ENCODE measurements at places on chromosomes 7 and 10.

GRCh38 chr7:151575410-151575809 lies 55.7 kb upstream of the RHEB start:
- no peak for DNase-seq

DNA sequence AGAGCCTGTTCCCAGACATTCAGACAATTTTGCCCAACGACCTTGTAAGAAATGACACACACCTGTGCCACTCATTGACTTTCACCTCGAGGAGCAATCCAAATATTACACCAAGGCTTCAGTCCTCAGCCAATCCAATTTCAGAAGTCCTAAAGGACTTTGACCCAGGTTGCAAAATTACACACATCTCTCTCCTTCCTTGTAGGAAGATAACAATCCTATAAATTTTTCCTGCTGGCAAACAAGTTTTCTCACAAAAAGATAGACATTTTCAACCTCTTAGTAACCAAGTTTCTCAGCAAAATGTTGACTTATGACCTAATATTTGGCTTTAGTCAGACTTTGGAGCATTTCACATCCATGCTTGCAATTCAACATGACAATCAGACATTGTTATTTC lies 745.0 kb downstream of the GRID1 start:
- no peak for DNase-seq

DNA sequence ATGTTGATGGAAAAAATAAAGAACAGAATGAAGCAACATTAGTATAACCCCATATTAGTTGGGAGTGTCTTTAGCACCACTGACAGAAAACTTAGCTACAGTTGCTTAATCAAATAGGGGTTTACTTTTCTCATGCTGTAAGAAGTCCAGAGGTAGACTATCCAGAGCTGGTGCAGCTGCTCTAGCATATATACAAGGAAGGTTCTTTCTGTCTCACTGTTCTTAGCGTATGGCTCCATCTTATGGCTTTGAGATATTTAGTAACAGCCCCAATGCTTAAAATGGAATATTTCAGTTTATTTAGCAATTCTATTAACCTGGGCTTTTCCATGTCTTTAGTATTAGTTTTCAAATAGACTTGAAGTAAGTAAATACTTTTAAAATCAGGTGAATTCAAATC lies 15.2 kb upstream of the WNT2 start:
- DNase-seq, result no peak

DNA sequence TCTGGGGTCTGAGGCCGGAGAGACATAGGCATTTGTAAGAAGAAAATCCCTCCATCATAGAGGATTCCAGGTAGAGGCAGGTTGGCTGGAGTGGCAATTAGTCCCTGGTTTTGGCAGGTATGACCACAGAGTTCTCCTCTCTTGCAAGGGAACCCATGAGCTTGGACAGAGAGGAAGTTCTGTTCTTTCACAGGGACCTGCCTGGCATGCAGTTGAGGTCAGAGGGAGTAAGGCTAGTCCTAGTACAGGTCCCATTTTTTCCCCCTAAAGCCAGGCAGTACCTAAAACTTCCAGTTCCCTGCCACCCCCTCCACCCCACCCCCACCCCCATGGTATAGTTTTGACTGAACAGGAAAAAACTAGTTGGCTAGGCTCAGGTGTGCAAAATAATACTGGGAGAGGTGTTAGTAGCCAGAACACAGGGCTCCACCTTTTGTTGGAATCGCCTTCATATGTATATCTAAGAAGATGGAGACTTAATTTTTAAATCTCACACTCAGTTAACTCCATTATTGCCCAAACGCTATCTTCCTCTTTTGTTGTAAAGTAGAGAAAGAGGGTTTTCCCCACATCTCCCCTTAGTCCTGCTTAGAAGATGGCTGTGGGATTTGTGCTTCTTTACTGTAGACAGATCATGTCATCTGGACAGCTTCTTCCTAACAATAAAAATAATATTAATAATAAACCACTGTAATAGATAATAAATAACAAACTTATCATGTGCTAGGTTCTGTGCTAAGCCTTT lies 188.1 kb downstream of the TCF7L2 start:
- no peak for DNase-seq

DNA sequence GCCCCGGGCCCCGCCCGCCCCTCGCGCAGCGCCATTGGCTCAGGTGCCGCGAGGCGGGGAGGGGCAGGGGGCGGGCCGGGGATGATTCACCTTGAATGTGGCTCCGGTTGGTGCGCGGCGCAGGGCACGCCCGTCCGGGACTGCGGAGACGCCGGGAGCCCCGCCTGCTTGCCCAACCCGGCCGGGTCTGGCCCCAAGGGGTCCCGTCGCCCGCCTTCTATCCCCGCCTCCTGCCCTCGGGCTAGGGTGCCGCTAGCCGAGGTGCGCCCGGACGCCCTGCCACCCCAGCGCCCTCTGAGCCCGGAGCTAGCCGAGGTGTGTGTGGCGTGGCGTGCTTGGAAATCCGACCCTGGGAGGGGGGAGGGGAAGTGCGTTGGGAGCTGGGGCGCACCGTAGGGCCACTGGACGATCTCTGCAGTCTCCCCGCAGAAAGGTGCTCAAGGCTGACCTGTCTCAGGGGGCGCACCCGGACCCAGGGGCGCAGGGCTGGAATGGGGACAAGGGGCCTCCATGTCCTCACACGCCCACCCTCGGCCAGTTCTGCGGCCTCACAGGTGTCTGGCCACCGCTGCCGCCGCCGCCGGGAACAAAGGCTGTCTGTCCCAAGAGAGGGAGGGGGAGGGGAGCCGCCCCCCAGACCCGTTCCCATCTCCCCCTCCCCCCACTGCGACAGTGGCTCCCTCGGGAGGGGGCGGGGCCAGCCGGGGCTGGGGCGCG lies 168.9 kb downstream of the NRF1 start:
- peak; percentile 63 for DNase-seq

- DNase-seq, result no peak
These were observed 102.4 kb upstream of the FRMD4A start for GRCh38 chr10:14433147-14433546.

- DNase-seq, result no peak
These were observed 38.5 kb downstream of the CRTAC1 start for GRCh38 chr10:97991871-97992270.

GRCh38 chr7:37208528-37208927 lies 240.1 kb downstream of the ELMO1 start:
- no peak for DNase-seq

DNA sequence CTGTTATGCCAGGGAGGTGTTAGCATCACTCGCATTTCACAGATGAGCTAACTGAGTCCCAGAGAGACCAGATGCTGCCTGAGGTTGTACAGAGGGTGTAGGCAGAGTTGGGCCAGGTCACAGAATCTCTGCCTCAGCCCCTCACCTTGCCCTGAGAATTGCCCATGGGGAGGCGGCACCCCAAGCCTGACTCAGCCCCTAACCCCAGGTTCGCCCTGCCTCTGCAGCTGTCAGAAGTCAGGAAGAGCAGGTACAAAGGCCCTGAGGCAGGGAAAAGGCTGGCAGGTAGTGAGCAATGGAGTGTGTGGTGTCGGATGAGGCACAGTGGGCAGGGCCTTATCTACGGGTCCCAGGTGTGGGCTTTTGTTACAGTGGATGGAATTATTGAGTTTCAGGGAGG lies 79.4 kb downstream of the MYL10 start:
- DNase-seq, result no peak

DNA sequence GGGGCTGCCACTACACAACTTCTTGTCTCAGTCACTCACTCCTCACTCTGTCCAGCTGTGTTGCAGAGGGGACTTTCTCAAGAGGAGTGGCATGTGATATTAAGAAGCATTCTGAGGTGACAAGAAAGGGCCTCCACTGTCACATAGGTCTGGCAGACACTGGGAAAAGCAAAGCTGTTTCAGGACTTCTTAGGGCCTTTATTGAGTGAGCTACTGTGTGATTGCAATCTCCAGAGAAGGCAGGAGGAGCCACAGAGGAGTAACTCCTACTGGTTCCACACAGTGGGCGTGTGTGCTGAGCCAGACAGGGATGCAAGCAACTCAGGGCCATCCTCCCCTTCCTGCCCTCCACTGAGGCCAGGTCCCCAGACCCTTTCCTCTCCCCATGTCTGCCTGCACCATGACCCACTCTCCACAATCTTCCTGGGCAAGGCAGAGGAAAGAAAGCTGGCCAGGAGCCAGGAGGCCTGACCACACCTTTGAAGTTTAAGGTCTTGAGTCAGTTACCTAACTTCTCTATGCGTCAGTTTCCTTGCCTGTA lies 262.0 kb upstream of the ZMIZ1 start:
- DNase-seq, result no peak

DNA sequence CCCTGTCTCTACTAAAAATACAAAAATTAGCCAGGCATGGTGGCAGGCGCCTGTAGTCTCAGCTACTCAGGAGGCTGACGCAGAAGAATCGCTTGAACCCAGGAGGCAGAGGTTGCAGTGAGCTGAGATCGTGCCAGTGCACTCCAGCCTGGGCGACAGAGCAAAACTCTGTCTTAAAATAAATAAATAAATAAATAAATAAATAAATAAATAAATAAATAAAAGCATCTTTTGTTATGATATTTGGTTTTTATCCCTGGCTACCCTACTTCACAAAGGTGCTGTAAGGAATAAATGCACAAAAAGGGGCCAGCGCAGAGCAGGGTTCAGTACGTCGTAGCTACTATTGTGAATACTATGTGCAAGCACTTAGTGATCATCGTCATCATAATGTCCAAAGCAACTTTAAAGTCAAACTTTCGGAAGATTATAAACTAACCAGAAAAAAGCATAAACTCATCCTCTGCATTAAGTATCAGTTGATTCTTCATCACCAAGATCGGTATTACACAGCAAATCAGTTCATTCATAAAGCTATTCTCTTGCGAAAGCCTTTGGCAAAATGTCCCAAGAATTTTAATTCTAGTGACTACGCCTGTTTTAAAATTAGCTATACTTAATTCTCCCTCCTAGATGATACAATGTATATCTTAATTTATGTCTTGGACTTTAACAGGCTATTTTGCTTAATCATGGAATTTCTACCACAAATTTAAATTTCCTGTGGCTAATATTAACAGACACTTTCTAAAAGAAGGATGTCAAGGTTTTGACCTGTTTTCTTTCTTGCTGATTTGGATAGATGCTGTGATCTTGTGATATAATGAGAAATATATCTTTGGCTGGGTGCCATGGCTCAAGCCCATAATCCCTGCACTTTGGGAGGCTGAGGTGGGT lies 7.6 kb upstream of the NFE2L3 start:
- DNase-seq, result no peak

DNA sequence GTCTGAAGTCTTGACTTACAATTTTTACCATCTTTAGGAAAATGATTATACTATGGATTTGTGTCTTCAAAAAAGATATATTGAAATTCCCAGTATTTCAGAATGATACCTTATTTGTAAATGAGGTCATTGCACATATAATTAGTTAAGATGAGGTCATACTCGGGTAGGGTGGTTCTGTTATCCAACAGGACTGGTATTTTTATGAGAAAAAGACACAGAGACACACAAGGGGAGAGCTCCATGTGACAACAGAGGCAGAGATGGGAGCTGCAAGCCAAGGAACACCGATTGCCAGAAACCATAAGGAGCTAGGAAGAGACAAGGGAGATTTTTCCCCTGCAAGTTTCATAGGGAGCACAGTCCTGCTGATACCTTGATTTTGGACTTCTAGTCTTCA lies 356.9 kb downstream of the ARL4A start:
- DNase-seq, result no peak

DNA sequence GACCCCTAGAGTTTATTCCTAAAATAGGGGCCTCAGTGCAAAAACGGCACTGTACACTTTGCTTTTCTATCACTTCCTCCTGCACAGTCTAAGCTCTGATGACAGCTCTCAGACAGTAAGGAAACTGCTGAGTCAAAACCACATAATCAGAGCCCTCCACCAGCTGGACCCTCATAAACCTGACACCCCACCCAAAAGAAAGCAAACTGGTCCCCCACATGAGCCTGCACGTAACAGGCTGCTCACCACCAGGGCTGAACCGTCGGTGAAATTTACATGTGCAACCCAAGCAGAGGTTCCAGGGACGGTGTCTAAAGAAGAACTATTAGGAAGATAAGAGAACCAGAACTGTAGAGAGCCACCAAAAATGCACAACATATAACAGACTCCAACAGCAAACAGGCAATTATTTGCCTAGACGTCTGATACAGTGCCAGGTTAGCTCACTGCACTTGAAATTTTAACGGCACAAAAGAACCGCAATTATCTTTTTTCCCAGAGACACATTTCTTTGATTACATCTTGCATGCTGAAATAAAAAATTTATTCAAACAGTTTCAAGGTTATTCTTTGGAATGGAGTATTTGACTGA lies 19.6 kb downstream of the SGMS1 start:
- no peak for DNase-seq

GRCh38 chr10:131113709-131114291 lies 197.7 kb downstream of the TCERG1L start:
- DNase-seq, result no peak

GRCh38 chr10:42755556-42756093 lies 27.0 kb upstream of the BMS1 start:
- DNase-seq, result no peak

GRCh38 chr7:1137517-1138167 lies 22.4 kb downstream of the ZFAND2A start:
- no peak for DNase-seq

- DNase-seq, result no peak
These were observed 130.9 kb downstream of the MAD1L1 start for GRCh38 chr7:2101630-2102374.

DNA sequence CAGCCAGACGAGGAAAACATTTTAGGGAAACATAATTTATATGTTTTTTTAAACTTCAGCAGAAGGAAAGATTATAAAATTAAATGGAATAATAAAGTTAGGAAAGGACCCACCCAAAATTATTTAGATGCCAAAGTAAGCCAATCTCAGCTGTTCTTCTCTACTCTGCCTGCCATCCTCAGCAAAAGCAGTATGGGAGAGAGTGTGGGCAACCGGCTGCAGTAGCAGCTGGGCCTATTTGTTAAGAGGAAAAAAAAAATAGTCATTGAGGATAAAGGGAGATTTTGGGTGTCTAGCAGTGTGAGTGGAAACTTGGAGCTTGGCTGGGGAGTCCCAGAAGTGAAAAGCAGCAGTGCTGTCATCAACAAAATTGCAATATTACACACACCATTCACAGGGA lies 15.4 kb downstream of the SEMA3E start:
- DNase-seq, result no peak

DNA sequence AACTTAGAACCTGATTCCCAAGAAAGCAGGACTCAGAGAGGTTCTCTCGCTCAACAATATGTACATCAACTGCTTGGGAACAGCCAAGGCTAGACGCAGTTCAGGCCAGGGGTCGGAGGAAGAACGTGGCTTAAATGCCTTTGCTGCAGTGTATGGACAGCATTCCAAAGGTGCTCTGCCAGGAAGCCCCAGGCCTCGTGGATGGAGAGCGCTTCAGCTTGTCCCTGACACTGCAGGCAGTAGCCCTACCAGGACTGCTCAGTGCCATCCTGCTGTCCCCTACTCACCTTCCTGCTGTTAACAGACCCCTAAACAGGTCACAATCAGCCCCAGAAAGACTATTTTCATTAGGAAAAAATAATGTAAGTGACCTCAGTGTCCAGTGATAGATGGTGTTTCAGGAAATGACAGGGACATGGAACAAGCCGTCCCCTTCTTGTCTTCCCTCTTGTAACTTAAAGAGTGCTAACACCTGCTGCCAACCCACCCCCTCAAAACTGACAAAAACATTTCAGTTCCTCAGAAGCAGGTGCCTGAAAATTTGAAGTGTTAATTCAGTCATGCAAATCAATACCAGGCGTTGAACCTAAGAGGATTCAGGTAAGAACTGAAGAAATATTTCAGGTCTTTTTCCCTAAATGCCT lies 16.5 kb downstream of the CREB3L2 start:
- DNase-seq, result no peak

All from activated CD8-positive, alpha-beta memory T cell treated with anti-CD3 and anti-CD28 coated beads for 48 hours (primary cell).